RWPE1 (cell line): ENCODE measurements at places on chromosomes 13 and 19.

GRCh38 chr19:19743176-19743575 lies 10.3 kb upstream of the ZNF14 start:
- no peak for DNase-seq

GRCh38 chr13:73684286-73684685 lies 449.9 kb downstream of the KLF12 start:
- no peak for DNase-seq

DNA sequence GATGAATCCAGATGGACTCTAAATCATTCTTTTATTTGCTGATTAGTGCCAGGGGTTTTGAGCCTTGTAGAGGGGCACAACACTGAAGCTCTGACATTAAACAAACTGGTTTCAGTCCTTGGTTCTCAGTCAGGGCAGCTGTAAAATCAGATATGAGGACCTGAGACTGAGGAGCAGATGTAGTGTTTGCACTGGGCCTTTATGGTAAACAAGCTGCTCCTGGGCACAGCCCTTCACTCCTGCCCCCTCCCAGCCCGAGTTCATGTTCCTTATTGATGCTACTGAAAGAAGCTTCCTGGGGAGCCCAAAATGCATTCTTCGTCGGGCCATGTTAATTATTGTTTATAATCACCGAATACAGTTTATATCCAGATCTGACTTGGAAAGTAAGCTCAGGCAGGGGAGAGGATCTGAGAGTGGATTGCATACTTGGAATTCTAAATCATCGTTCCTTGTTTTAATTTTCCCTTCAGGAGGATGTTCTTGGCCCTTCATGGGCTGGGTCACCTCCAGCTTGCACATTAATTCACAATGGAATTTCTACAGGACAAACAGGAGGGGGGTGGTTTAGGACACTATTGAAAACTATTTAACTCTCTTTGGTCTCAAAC lies 213.5 kb downstream of the FGF9 start:
- DNase-seq, result no peak

DNA sequence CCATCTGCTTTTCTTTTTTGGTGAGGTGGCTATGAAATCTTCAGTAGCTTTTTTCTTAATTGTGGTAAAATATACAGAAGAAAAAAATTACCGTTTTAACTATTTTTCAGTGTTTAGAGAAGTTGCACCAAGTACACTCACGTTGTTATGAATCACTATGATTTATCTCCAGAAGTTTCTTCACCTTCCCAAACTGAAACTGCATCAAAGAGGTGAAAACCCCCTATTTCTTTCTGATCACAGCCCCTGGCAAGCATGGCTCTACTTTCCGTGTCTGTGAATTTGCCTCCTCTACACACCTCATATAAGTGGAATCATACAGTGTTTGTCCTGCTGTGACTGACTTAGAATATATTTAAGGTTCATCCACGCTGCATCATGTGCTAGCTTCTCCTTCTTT lies 15.6 kb upstream of the SIGLEC10 start:
- DNase-seq, result no peak

DNA sequence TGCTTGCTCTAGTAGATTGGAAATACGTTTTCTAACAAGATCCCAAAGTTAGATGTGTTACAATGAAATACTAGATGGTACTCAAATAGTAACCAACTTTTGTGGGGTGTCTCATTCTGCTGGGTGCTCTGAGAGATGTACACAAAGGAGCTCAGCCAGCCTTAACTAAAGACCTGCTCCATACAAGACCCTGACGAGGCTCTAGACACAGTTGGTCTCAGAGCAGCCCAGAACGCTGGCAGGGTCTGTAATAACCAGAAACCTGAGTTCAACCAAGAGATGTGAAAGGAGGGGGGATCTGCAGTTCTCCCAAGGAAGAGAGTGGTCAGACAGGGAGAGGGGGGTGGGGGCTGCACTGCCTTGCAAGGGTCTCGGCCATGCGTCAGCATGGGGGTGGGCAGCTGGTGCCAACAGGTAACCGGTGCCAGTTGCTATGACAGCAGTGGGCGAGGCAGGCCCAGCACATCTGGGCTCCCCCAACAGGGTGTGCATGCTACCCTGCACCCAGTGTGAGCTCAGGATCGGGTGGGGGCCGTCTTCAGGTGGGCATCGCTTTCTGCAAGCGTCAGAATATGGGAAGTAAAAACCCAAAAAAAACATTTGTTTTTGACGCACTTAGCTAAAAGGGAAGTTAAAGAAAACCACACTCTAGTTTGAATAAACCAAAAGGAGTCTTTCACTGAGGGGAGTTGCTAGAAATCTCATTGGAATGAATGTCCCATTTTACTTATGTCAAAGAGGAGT lies 68.0 kb upstream of the GPR183 start:
- DNase-seq, result no peak

DNA sequence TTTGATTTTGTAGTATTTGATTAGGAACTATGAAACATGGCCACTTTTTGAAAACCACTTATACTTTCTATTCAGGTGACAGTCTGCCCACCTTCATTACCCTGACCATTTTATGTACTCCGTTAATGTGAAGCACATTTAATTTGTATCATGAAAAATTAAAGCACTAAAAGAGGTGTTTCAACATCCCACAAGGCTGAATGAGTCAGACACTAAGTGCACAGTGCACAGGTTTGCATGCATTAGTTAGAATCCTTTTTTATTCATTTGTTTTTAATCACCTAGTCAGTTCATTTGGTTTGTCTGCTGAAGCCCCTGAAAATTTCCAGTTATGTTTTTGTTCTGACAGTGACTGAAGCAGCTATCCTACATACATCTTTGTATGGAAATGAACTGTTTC lies 271.0 kb downstream of the SLITRK5 start:
- DNase-seq, result no peak

- no peak for DNase-seq
Observed at GRCh38 chr13:91741925-91742324, 343.5 kb downstream of the GPC5 start.

- no peak for DNase-seq
Observed at GRCh38 chr13:94312511-94313216, 166.8 kb downstream of the DCT start.

- no peak for DNase-seq
Observed at GRCh38 chr19:29277102-29277501, 64.2 kb upstream of the UQCRFS1 start.

GRCh38 chr19:6271251-6271650 lies 8.5 kb downstream of the MLLT1 start:
- DNase-seq, result no peak

DNA sequence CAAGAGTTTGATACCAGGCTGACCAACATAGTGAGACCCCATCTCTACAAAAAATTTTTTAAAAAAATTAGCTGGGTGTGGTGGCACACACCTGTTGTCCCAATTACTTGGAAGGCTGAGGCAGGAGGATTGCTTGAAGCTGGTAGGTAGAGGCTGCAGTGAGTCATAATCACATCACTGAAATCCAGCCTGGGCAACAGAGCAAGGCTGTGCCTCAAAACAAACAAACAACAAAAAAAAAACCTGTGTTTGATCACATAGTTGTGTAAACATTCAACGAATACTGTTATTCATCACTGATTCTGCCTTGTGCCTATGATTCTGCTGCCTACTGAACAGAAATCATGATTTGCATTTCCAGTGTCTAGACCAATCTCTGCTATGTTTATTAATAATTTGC lies 134.0 kb downstream of the TBC1D4 start:
- DNase-seq, result no peak

DNA sequence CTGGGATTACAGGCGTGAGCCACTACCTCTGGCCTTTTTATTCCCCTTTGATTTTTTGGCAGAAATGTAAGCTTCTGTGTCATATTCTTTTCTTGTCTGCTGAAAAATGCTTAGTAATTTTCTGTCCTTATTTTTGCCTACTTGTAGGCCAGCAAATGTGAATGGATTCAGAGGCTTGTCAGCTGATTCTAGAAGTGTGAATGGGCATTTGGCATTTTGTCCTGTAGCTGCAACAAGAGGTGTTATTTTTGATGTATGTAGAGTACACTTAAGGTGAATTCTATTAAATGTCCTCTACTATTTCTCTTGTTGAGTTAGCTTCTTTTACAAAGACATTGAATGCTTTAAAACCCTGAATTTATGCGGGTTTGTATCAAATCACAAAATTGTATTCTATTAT lies 50.0 kb downstream of the FRY start:
- DNase-seq, result no peak

- DNase-seq, result peak; percentile 93
Observed at GRCh38 chr19:19865750-19866610, at the start of gene ZNF253. ZNF253 (plus strand) TSS chr19:19865882; CDS start chr19:19865997, 115 bp downstream.

DNA sequence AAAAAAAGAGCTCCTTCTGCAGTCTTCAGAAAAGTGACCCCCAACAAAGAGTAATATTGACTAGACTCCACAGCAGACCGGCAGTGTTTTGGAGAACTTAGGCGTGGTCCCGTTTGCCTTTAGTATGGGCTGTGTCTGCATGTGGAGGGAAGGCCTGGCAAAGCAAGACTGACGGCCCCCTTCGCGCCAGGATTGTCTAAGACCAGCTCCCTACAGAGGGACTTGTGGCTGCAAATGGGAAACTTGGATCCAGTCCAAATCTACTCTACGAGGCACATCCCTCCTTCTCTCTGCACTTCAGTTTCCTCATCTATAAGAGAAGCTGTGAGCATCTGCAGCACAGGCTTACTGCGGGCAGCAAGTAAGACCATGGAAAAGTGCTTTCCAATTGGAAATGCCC lies 350.0 kb downstream of the ZNF536 start:
- no peak for DNase-seq

- no peak for DNase-seq
Observed at GRCh38 chr19:12527034-12527836, 24.0 kb downstream of the ZNF564 start.

GRCh38 chr13:95199896-95200295 lies 101.4 kb downstream of the ABCC4 start:
- no peak for DNase-seq

GRCh38 chr13:71464686-71465085 lies 402.3 kb downstream of the DACH1 start:
- DNase-seq, result no peak

- no peak for DNase-seq
Observed at GRCh38 chr13:34627509-34628208, 314.4 kb upstream of the NBEA start.

DNA sequence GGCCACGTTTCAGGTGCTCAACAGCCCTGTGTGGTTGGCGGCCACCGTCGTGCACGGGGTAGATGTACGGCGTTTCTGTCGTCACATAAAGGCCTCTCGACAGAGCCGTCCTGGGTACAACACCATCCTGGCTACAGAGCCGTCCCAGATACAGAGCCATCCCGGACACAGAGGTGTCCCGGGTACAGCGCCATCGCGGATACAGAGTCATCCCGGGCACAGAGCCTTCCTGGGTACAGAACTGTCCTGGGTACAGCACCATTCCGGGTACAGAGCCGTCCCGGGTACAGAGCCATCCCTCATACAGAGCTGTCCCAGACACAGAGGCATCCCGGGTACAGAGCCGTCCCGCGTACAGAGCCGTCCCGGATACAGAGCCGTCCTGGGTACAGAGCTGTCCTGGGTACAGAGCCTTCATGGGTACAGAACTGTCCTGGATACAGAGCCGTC lies 222.7 kb upstream of the SOX1 start:
- DNase-seq, result no peak

- DNase-seq, result no peak
Observed at GRCh38 chr19:6766357-6767080, 716 bp downstream of the SH2D3A start.

- no peak for DNase-seq
Observed at GRCh38 chr19:16249826-16250404, 52.2 kb downstream of the AP1M1 start.

DNA sequence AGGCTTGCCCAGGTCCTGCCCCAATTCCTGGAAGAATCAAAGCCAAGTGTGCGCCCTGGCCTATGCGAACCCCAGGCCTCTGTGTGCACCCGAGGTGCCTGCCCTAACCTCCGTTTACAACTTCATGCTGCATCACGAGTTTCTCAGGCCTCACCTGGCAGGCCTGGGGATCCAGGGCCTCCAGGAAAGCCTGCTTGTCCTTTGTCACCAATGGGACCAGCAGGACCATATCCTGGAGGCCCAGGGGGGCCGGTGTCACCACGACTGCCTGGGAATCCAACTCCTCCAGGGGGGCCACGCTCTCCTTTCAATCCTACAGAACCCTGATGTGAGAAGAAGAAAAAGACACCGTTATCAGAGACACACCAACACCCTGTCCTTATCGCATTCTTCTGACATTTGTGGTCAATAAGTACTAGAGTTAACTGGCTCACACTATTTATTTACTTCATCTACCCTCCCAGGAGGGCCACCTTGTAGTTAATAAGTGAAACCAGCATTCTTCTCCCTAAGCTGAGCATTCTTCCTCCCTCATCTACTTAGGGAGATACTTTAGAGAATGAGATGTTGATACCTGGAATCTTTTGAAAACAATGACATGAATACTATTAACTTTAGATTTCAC lies 120.6 kb downstream of the COL4A1 start:
- no peak for DNase-seq

DNA sequence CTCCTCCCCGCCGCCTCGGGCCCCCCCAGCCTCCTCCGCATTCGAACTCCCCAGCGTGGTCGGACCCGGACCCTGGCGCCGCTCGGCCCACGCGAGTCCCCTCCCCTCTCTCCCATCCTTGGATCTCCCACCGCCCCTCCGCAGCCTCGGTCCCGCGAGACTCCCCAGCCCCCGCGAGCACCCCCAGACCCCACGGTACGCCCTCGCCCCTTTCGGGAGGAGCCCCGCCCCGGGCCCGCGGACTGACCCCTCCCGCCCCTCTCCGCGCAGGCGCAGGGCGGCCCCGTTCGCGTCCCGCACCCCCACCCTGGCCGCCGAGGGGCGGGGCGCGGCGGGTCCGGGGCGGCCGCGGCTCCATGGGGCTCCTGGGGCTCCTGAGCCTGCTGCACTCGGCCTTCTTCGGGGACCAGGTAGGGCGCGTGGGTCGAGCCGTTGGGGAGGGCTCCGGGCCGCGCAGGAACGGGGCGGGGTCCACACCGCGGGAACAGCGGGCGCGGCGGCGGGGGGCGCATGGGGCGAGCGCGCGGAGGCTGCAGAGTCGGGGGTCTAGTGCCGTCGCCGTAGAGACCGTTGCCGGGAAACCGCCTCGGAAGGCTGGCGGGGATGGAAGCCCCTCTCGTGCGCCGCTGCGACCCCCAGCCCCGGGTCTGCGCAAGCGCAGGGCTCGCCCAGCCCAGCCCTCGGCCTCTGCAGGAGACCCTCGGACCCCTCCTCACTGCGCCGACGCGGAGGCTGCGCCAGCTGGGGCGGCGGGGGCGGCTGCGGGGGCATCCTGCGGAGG lies 3.8 kb upstream of the APC2 start:
- peak; percentile 47 for DNase-seq

- DNase-seq, result no peak
Observed at GRCh38 chr13:65606622-65607021, 1623.5 kb downstream of the PCDH9 start.

- DNase-seq, result no peak
Observed at GRCh38 chr13:49329831-49330545, 82.3 kb downstream of the CDADC1 start.
